ENCODE measurements at places on chromosomes 6 and 20. TPM values are rescaled to one million over a fixed set of nuclear protein-coding genes. Genes with fewer than 3 reads are reported as not detected.

The SNRPB2 gene
- 47.9 TPM for total RNA-seq

The PRL gene
- total RNA-seq: not detected

The IRF4 gene
- 0.05 TPM for total RNA-seq

The F13A1 gene
- 2.7 TPM for total RNA-seq

The SRSF12 gene
- total RNA-seq: 5.9 TPM

The HSPA1L gene
- 1.5 TPM for total RNA-seq

The SYCP2L gene
- 2.6 TPM for total RNA-seq

The WFDC12 gene
- not detected for total RNA-seq

The RIPPLY2 gene
- total RNA-seq: not detected

The PLN gene
- not detected for total RNA-seq

The OGFR gene
- total RNA-seq: 32.2 TPM
